ENCODE measurements at places on chromosomes 6 and 20.

GRCh38 chr20:8909596-8909995 lies 159.3 kb upstream of the PLCB4 start:
- DNase-seq: no peak

DNA sequence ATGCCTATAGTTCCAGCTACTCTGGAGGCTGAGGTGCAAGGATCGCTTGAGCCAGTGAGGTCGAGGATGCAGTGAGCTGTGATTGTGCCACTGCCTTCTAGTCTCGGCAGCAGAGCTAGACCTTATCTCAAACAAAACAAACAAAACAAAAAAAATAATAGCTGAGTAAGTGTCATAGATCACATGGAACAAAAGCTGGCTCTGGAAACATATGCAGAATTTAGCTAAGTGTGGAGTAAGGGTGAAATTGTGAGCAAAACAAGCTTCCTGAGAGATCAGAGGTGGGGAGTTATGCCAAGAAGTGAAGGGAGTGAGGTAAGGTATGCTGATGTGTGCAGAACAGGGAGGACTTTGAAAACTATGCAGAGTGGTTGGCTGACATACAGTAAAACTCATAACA lies 18.7 kb downstream of the SGK1 start:
- DNase-seq: no peak

DNA sequence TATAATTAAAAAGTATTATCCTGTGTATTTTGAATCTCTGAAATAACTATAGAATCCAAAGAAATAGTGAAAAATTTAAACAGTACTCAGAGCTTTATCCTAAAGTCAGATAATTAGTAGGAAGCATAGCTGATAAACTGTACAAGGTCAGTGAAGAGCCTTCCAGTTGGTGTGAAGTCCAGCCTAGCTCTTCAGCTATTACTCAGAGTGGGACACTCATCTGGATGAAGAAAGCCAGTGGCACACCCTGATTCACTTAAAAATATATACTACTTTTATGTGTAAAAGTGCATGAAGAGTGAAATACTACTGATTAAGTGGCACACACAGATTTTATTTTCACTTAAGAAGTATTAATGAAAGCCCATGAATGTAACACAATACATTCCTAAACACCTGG lies 3.1 kb downstream of the IFNGR1 start:
- no peak for DNase-seq

GRCh38 chr20:23316626-23317025 lies 34.0 kb upstream of the NXT1 start:
- DNase-seq: no peak

- DNase-seq: no peak
Measured at GRCh38 chr6:34834789-34835518, 43.1 kb downstream of the BLTP3A start.

- DNase-seq: peak; percentile 27
Measured at GRCh38 chr6:168884646-168885086, 369.0 kb downstream of the THBS2 start.

GRCh38 chr6:139262519-139263300 lies 29.1 kb downstream of the TXLNB start:
- DNase-seq: peak; percentile 19

DNA sequence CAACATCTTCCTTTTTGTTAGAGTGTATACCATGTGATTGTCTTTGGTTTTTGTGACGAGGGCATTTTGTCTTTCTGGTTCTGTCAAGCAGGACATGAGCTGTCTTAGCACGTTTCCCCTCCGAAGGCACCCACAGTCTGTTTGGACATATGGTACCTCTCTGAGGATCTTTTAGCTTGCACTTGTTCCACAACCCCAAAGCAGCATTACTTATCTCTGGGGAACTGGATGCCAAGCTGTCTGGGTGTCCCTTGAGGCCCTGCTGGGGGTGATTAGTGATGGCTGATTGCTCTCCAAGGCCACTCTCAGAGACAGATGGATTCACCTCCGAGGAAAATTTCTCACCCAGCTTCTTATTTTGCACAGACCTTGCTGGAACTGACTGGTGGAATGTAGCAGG lies 445.0 kb upstream of the CHD6 start:
- no peak for DNase-seq

DNA sequence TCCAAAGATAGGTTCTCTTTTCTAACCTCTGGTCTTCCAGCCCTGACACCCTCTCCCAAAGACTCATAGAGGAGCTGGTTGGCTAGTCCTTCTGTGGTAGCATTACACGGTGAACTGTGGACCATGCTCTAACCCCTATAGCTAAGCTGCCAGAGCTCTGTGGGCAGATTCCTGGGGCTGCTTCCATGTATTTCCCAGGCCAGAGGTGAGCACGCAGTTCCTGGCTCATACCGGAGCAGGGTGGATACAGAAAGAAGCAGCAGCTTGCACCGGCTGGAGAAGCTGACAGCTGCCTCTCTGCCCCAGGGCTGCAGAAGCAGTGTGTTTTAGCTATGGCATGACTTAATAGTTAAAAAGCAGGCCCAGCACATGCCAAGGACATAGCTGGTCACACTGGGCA lies 84.1 kb upstream of the FOXP4 start:
- no peak for DNase-seq

DNA sequence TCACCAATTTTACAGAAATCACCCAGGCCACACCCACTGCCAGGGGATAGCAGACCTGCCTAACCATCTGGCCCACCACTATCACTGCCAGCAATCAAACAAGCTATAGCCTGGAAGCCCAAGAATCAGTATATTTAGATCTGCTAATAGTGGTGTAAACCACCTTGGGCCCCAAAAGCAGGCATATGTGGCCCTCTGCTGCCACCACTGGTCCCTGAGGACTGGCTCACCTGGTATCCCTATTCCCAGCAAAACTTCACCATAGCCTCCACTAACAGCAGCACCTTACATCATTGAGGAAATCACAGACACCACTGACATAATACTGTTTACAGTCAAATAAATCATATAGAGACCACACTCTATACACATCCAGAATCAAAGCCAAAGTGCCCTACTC lies 880.4 kb upstream of the MAN1A1 start:
- no peak for DNase-seq

- no peak for DNase-seq
Measured at GRCh38 chr20:5135363-5136012, 8.7 kb downstream of the CDS2 start.

GRCh38 chr6:166752097-166752496 lies 125.0 kb upstream of the RPS6KA2 start:
- no peak for DNase-seq

GRCh38 chr6:23179994-23180393 lies 610.6 kb downstream of the HDGFL1 start:
- DNase-seq: no peak

DNA sequence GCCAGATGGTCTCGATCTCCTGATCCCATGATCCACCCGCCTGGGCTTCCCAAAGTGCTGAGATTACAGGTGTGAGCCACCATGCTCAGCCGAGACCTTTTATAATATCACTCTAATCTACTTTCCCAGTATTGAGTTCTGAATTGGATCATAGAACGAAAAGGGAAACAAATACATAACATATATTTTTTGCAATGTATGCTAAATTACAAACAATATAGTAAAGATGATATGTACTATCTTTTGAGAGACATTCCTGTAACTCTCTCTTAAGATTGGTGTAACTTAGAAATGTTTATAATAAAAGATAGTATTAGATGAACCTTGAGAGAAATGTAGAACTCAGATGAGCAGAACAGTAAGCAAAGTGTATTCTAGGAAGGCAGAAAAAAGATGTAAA lies 129.2 kb upstream of the TENT5A start:
- DNase-seq: no peak

DNA sequence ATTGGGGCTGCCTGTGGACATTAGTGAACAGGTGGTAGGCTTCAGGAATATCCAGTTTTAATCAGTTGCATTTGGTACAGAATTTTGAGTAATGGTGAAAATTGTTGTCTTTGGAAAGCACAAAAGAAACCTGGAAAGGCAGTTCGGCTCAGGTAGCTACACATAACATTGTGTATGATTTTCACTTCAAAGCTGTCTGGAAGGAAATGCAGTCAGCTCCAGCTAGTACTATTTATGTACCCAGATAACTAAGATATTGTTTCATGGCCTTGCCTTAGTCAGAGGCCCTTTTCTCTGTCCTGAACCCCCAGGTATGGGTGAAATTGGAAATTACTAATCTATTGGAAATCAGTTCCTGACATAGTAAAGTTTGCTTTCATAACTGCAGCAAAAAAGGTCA lies 195.6 kb upstream of the UST start:
- no peak for DNase-seq

GRCh38 chr6:113875470-113875869 lies 18.3 kb downstream of the MARCKS start:
- no peak for DNase-seq

DNA sequence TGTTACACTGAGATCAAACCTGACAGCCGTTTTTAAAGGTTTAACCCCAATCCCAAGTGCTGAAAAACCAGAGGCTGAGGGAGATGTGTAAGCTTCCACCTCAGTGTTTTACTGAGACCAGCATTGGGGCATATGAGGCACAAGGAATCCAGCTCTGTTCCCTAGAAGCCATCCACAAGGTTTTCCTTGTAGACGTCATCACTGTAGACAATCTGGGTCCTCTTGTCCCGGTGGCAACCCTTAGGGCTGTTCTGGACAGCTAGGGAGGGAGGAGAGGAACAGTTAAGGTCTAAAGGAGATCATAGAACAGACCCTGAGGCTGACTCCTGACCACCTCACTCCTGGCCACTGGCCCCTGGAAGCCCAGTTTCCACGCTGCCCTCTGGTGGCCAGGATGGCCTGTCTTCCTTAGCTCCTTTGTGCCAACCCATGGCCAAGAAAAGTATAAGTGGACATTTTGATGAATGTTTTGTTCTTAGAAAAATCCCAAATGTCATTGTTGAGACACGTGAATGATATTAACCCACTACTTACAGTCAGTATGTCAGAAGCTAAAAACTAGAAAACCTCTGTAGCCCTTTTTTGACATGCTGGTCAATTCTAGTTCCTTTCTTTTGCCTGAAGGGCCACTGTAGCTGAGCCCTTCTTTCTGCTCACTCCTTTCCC lies 6.4 kb downstream of the CFB start:
- peak; percentile 39 for DNase-seq

DNA sequence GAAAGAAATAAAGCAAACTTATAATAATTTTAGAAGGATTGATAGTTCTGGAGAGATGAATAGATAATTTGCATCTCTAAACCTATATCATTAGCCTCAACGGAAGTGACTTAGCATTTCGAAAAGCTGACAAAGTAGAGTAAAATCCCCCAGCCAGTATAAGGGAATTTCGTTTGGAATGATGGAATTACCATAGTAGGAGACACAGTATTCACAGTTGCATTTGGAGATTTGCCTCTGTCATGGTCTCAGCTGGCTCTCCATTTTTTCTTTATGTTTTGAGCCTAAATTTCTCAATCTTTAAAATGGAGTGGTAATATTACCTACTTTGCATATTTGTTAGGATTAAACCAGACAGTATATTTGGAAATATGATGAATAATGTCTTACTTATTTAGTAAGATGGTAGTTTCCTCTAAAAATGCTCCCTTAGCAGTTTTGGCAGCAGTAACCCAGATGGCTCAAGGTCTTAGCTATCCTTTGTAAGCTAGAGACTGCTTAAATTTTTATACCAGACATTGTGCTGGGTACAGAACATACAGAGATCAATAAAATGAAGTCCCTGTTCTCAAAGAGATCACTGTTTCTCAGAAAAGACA lies 58.2 kb downstream of the SMAP1 start:
- no peak for DNase-seq

- no peak for DNase-seq
Measured at GRCh38 chr6:24080711-24081110, 45.3 kb upstream of the NRSN1 start.

DNA sequence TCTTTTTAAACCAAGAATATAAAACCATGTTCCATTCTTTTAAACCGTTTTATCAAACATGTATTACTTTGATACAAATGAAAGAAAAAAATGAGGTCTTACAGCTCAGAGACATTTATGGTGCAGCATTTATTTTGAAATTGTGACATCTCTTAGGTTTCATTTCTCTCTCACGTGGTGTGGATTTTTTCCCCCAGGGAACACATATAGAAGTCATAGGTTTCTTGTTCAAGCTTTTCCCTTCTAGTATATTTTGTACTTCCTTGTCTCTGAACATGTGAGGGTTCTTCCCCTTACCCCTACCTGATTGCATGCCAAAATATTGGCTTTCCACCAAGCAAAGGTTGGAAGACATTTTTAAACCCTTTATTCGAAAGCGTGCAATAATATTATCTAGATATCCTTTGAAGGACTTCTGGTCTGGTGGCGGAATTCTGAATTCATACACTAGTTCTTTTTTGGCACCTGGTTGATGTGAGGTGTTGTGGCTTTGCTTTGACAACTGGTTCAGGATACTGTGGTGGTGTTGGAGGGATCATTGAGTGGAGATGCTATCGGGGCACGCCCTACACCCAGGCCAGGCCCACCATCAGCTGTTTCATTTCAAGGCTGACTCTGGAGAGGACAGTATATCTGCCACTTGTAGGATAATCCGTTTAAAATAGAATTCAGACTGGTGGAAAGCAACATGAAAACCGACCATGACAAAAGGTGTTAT lies 5.6 kb upstream of the FAM50B start:
- DNase-seq: no peak

DNA sequence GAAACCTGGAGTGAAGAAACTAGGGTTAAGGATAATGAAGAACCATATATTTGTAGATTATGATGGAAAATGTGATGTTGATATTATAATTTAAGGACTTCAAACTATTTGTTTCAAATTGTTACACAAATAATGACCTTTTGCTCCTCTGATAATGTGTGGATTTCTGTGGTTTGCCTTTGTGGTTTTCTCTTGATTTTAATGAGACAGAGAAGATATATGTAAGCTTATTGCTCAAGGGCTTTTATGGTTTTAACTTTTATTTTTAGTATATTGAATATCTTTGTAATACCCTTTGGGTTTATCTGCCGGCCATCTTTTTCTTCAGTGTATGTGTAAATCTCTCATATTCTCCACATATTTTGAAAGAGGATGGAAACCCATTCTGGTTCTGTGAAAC lies 362.3 kb downstream of the RIMS1 start:
- DNase-seq: no peak

DNA sequence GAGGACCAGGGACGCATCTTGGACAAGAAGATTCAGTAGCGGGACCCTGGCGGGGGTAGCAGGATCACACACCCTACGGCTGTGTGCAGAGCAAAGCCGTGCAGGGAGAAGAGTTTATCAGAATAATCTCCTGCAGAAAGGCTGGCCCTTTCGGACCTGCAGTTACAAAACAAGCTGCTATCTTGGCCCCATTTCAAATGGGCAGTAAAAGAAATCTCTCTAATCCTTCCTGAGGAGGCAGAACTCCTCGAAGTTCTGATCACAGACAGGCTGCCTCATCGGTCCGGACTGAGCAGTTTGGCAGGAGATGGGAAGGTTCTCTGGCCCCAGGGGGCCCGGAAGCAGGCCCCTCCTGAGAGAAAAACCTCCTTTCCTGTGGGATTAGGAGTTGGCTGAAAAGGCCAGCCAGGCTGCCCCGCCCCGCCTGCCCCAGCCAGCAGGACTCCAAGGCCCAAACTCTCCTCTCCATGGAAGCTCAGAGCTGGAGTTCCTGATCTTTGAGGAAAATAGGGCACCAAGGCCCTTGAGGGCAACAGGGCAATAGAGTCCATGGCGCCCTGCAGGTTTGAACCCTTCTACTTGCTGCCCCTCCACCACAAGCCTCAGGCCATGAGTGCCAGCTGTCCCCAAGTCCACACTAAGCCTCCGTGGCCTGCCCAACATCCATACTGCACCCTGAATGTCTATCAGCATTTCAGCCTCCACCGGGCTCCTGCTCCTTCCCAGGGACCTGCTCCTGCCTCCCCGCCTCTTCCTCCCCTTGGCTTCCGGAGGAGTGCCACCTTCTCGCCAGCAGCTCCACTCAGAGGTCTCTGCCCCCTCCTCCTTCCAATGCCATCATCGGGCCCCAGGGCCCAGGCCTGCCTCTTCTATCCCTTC lies 141.3 kb downstream of the PREX1 start:
- no peak for DNase-seq

Measured in NCI-H510A treated with DMSO at 0.1 percent for 48 hours (cell line).